ENCODE measurements at places on chromosomes 1 and 21. TPM values are rescaled to one million over a fixed set of nuclear protein-coding genes. Genes with fewer than 3 reads are reported as not detected.

The CXADR gene
- total RNA-seq, result 22.3 TPM

- peak; percentile 25 for DNase-seq
Measured at GRCh38 chr1:205939690-205940330, 3.4 kb downstream of the SLC26A9 start.

DNA sequence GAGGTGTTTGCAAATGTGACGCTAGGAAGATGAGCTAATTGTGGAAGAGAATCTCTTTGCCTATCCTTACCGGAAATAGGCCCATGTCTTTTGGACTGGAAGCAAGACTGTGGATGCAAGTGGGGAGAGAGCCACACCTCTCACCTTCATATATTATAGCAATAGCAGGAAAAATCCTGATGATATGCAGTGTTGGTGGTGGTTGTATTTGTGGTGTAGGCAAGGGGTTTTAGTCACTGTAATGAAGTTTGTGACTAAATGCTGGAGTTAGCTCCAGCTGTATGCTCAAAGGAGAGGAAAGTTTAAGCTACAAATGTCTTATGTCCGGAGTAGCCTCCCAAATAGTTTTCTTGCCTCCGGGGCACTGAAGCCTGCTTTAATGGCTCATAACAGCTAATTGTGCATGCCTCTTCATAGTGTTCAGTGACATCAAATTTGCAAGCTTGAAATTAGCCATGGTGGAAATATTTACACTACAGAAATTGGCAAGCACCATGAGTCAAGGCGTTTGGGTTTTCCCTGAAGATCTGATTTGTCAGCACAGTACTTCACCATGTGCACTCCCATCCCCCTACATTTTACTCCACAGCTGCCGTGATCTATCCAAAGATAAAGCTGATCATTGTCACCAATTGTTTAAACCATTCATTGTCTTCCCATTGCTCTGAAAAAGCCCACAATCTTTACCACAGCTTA lies 102.6 kb upstream of the ZNF644 start:
- no peak for DNase-seq

DNA sequence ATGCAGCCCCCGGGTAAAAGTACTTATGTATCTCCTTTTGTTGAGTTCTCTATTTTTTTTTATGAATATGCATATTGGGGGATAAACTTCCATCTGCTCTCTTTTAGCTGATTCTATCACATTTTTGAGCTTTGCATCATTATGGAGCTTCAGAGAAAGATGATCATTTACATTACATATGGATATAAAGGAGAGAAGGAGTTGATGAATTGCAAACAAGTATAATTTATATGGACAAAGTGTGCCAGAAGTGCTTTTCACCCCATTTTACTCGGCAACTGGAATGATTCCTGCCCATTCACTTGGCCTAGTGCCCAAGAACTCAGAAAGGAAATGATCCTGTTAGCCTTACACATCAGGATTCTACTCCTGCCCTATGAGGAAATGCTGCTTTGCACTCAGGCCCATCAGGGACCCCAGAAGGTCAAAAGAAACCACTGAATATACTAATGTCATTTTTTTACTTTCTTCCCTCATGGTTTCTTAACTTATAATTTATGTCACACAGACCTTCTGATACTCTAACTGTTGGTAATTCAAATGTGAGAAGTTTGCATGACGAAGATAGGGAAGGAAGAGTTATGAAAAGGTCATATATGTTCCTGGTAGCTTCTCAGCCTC lies 65.6 kb downstream of the SAMSN1 start:
- peak; percentile 13 for DNase-seq

DNA sequence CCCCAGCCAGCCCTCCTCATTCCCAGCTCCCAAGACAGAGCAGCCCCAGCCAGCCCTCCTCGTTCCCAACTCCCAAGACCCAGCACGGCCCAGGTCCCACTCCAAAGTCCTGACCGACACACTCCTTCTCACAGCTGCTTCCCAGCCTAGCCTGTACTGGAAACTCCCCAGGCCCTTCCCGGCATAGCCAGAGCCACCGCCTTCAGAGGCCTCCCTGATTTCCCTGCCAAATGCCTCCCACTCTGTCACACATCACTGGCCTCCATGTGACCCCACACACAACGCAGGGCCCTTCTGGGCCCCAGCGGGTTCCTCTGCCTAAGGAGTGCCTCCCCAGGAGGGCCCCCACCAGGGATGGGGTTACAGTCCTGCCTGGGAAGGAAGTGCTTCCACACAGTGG lies 2.8 kb downstream of the UBE2J2 start:
- no peak for DNase-seq

Measured in H4 (cell line).